ENCODE measurements at places on chromosomes 1 and 21.

GRCh38 chr1:103197216-103197615 lies 88.9 kb upstream of the COL11A1 start:
- DNase-seq: no peak

DNA sequence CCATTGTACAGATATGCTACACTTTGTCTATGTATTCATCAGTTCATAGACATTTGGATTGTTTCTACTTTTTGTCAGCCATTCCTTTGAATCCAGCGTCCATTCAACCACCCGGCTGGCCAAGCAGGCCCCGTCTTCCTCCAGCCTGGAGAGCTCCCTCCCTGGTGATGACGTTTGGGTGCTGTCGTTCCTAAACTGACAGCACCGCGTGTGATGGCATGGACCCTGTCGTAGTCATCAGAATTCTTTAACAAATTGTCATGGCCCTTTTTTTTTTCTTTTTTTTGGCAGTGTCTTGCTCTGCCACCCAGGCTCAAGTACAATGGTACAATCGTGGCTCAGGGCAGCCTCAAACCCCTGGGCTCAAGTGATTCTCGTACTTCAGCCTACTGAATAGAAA lies 138.6 kb upstream of the ERRFI1 start:
- no peak for DNase-seq

DNA sequence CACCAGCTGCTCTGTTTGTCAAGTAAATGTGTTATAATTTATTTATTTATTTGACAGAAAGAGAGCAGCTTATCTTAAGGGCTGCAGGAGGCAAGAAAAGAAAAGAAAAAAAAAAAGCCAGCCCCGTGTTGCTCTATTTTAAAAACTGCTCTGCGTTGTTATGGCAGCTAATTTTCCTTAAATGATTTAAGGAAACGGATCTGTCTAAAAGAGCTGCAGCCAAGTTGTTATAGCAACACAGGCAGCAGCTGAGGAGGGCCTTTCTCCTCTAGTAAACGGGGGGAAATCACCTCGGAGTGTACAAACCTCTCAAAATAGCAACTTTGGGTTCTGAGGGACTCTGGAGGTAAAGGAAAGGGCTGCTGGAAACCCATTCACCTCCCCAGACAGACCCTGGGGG lies 149.2 kb downstream of the BEND5 start:
- peak; percentile 83 for DNase-seq

GRCh38 chr1:43214501-43215444 lies 42.6 kb downstream of the CFAP57 start:
- no peak for DNase-seq

- peak; percentile 64 for DNase-seq
Observed at GRCh38 chr1:206663832-206664652, 20.7 kb upstream of the MAPKAPK2 start.

DNA sequence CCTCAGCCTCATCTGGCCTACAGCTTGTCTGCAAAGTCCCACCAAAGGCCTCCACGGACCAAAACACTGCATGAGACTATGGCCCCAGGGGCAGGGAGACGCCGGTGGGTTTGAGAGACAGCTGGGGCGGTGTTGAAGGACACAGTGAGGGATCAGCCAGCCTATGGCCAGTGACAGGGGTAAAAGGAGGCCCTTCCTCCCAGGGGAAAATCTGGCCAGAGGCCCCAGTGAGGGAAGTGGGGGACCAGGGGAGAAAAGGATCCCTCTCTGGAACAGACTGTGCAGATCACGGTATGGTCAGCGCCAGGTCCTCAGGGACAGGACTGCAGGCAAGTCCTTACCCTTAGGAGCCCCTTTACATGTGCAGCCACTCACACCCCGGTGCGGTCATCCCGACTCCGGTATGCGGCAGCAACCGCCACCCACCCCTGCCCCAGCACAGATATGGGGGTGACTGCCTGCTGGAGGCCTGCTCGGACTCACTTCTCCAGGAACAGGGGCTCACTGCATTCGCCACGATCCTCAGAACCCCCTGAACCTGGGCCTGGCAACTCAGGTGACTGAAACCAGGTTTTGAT lies 1.3 kb downstream of the CERS2 start:
- no peak for DNase-seq

- DNase-seq: no peak
Observed at GRCh38 chr21:45504516-45505415, 37.5 kb downstream of the SLC19A1 start.

DNA sequence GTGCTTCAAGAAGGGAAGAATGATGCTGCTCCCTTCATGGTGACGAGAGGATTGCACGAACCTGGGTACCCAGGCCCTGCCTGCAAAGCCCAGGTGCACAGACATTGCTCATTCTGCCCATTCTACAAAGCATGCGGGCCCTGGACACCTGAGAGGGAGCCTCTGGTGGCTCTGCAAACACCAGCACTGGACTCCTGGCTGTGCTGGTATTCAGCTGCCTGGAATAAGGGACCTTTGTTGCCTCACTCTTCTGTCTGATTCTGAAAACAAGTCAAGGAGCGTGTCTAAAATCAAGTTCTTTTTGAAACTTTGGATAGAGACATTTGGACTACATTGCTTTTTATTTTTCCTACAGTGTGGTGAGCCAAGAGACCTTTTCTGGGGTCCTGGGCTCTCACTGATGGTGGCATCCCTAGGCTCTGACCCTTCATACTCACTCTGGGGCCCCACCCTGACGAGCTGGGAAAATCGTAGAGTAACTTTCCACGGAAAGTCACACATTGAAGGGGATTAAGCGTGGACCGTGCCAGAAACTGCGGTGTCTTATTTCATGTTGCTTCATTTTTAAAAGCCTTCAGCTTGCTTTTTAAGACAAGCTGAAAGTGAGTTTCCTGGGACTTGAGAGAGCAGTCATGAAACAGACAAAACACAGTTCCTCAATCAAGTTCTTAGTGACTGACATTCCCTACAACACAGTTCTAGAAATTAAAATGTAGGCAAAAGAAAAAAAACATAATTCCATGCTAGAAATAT lies 24.0 kb downstream of the ABCA4 start:
- no peak for DNase-seq

DNA sequence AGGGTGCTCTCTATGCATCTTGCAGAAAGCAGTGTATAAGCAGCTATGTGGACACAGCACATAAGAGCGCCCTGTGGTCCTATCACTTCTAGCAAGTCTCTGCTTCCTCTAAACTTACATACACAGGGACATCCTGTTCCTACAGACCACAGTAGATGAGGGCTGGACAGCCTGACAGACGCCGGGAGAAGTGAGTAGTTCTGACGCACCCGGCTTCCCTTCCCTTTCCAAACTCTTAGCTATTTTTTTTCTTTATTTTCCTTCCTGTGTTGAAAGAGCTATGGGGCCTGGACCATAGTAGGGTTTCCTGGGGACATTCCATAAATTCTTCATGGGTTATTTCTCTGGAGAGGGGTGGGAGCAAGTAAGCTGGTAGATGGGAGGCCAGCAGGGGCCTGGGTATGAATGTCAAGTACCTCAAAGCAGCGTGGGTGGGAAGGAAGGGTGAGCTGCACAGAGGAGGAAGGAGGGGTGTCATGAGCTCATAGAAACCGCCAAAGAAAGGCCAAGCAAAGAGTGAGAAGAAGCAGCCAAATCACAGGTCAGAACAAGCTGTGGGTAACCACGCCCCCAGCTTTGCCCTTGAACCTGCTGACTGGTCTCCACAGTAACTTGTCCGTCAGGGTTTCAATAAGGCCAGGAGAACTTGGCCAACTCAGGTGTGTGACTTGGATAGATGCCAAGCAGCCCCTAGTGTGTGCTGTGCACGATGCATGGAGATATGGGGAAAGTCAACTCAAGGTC lies 36.6 kb downstream of the PLXNA2 start:
- DNase-seq: no peak

DNA sequence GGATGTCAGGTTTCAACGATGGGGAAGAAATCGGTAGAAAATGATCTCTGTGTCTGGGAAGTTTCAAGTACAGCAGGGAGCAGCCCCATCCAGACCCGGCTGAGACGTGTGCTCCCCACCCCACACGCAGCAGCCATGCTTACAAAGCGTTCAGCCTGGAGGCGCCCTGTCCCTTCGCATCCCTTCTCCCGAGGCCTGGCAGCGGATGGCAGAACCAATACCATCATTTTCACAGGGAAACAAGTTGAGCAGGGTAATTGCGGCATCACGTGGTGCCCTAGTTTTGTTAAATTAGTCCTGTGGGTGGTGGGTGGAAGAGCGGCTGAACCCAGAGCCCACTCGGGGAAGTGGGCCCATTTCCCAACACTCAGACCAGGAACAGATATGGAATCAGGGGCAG lies 23.9 kb downstream of the KCNAB2 start:
- no peak for DNase-seq

GRCh38 chr1:220891224-220892085 lies 12.2 kb downstream of the HLX start:
- DNase-seq: no peak

DNA sequence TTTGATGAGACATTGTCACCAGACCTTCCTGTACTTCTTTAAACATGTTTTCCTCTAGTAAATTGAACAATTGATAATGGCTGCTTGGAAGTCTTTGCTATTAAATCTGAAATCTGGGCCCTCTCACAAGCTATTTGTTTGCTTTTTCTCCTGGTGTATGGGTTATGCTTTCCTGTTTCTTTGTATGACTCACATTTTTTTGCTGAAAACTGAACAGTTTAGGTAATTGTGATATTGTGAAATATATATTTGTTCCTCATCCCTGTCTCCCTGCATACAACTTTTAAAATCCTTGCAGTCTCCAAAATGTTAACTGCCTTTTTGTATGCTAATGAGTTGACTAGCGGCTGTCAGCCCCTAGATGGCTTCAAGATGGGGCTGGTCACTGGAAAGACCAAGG lies 61.6 kb downstream of the MAP3K21 start:
- DNase-seq: no peak

DNA sequence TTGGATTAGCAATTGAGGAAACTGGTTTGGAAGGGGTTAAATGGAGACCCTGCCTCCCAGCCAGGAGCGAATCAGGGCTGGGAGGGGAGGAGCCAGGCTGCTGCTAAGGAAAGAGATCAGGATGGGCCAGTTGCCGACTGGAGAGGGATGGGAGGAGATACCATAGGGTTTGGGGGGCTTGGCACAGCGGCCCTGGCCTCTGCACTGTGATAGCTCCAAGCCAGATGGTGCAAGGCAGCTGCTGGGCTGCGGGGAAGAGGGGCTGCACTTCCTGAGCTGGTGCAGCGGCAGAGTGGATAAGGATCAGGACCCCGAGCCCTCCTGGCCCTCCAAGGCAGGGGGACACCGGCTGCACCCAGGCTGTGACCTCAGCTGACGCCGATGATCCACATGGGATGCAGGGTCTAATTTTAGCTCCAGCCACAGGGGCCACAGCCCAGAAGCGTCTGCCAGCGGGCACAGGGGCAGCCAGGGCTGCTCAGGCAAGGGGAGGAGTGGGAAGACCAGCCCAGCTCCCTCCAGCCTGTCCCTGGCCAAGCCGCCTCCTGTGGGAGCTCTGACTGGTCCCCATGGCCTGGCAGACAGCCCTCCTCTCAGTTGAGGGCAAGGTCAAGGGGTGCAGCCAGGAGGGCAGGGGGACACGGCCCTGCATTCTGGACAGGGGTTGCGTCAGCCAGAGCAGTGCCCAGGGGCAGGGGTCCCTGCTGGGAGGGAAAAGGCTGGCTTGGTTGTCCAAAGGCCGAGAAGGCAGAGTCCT lies at the start of gene EXTL1:
Gene EXTL1 (plus strand): TSS at position 129 of the 757 bp plus-strand sequence. CDS start 872 bp downstream, outside the sequence.
- no peak for DNase-seq

DNA sequence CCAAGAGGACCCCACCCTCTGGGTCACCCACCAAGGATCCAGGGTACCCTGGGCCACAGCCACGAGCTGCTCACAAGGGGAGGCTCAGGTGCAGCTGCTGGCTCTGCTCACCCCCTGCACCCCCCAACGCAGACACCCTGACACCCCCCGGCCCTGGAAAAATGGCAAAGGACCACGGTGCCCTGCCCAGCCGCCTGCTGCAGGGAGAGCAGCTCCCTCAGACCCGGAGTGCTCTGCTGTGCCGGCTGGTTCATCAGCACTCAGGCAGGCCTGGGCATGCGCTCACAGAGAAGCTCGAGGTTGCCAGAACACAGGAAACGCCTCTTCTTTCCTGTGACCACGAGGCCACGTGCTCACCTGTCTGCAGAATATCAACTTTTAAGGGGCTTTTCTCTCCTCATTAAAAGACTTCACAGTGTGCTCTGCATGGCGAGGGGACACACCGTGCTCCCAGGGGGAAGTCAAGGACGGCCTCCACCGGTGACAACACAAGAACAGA lies 4.3 kb upstream of the C1QTNF12 start:
- DNase-seq: peak; percentile 67

- no peak for DNase-seq
Observed at GRCh38 chr1:173042806-173043205, 7.9 kb downstream of the TNFSF18 start.

- DNase-seq: no peak
Observed at GRCh38 chr1:10881046-10881445, 84.6 kb upstream of the CASZ1 start.

- no peak for DNase-seq
Observed at GRCh38 chr1:61501971-61502916, 222.7 kb downstream of the TM2D1 start.

DNA sequence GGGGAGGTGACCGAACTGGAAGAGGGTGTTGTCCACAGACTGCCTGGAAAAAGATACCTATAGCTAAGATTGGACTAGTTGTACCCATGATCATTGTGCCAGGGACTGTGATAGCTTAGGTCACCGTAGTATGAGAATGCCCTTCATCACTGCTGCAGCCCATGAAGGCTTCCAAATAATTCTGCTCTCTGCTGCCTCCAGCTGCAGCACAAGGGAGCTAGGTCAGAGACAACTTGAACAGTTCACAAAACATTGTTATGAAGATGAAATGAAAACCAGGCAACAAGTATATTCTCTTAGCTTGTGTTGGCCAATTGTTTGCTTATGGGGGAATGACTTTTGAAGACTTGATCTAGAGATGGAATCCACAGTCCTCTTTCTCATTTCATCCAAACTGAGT lies 246.7 kb downstream of the MRPL39 start:
- no peak for DNase-seq

DNA sequence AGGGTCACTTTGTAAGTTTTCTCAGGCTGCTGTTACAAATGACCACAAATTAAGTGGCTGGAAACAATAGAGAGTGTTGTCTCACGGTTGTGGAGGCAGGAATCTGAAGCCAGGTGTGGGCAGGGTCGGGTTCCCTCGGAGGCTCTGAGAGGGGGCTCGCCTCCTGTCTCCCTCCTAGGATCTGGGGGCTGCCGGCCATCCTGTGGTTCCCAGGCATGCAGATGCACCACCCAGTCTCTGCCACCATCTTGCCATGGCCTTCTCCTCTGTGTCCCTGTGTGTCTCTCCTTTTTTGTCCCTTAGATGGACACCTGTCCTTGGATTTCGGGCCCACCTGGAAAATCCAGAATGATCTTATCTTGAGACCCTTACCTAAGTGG lies 4.8 kb downstream of the TP73 start:
- DNase-seq: no peak

GRCh38 chr1:94719926-94720793 lies 100.0 kb upstream of the SLC44A3 start:
- DNase-seq: no peak

GRCh38 chr1:162343470-162343869 lies 33.2 kb downstream of the SPATA46 start:
- DNase-seq: no peak

DNA sequence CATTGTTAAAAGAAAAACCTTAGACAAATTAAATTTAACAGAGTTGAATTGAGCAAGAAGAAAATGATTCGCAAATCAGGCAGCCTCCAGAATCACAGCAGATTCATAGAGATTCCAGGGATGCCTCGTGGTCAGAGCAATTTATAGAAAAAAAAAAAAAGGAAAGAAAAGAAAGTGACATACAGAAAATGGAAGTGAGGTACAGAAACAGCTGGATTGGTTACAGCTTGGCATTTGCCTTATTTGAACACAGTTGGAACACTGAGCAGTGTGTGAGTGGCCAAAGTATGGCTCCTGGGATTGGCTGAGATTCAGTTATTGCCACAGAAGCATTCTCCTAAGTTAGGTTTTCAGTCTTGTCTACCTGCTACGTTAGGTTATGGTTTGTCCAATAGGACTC lies 9.1 kb upstream of the C21orf91 start:
- DNase-seq: no peak
